ENCODE measurements at places on chromosomes 5 and 9.
A peak's percentile ranks its signal among the peaks of the same experiment; 100 is the strongest.

DNA sequence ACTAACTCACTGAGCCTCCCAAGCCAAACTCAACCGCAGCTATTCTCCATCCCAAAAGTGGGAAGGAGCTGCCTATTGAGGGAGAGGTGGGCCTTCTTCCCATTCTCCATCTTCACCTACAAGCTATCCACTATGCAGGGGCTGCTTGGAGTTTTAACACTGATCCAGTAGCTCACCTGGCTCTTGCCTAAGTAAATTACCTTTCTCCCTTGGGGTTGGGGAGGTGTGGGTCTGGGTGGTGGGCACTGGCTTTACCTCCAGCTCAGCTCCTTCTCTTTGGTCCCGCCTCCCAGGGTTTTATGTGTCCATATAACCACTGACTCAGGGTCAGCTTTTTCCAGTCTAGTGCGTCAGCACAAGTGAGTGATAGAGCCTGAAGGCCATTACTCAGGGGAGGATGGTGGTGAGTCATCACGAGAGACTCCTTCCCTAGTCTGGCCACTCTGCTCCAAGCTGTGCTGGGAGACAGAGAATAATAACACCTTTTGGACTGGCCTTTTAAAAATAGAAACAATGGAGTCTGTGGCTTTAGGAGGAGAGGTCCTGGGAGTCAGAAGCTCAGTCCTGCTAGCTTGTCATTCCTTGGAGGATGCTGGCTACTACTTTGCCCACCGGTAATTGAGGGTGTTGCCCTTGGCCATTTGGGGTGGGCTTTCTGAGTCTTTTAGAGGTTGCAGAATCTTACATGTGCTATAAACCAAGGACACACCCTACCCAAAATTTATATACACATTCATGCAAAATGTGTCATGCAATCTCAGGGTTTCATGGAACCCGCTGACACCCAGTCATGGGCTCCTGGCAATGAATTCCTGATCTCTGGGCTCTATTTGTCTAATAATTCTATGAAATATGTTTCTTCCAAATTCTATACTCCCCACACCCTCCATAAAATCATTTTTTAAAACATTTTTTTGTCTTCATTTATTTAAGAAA, 35.6 kb upstream of the ATP6V1G1 start:
- peak; percentile 98 for DNase-seq

GRCh38 chr5:149130121-149130914, 11.0 kb upstream of the ABLIM3 start:
- no peak for DNase-seq

- DNase-seq, result no peak
These were observed 5.8 kb downstream of the TAS2R1 start for GRCh38 chr5:9624196-9624947.

GRCh38 chr5:139543423-139543991, 17.6 kb upstream of the UBE2D2 start:
- no peak for DNase-seq

DNA sequence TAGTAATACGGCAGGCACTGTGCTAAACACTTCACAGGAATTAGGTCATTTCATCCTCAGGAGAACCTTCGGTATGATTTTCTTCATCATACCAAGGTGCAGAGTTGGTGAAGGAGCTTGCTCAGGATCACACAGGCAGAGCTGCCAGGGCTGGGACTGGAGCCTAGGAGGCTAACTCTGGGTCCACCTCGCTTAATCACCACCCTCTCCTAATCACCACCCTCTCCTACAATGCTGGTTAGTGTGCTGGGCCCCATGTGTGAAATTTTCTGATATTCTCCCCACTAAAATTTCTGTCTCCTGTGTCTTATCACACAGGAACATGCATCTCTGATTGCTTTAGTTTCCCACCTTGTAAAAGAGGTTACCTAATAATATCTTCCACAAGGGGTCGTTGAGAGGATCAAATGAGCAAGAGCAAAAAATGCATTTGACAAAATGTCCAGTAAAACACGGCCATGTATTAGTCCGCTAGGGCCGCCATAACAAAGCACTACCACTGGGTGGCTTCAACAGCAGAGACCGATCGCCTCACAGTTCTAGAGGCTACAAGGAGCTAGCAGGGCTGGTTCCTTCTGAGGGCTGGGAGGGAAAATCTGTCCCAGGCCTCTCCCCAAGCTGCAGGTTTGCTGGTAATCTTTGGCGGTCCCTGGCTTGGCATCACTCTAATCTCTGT, 128.2 kb upstream of the NFIB start:
- DNase-seq, result no peak

DNA sequence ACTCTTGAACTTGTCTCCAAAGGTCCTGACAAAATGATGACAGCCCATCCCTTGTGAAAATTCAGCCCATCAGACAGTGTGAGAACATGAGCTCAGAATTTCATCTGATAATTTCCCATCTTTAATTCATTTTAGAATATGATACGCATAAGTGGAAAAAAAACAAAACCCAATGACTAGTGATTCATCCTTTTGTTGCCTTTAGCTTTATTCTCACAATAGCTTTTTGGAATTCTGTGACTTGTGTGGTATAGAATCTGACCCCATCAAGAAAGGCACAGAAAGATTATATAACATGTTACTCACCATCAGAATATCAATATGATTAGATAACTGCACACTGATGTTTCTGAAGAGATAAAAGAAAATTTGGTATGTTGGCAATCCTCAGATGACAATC, 16.1 kb upstream of the TMED7 start:
- no peak for DNase-seq

DNA sequence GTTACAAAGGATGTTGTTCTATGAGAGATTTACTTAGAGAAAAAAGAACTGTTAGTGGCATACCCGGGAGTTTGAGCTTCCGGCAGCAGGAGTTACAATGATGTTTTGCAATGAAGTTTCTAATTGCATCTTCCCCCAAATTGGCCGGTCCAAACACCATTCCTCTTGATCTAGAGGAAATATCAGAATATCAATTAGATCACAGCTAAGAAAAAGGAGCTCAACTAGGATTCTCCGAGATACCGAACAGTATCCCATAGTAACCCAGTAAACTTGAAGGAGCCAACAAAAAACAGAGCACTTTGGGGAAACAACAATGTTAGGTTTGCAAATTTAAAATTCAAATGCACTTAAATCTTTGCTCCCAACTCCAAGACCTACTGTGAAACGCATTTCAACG, 159.5 kb downstream of the TRPM6 start:
- no peak for DNase-seq

DNA sequence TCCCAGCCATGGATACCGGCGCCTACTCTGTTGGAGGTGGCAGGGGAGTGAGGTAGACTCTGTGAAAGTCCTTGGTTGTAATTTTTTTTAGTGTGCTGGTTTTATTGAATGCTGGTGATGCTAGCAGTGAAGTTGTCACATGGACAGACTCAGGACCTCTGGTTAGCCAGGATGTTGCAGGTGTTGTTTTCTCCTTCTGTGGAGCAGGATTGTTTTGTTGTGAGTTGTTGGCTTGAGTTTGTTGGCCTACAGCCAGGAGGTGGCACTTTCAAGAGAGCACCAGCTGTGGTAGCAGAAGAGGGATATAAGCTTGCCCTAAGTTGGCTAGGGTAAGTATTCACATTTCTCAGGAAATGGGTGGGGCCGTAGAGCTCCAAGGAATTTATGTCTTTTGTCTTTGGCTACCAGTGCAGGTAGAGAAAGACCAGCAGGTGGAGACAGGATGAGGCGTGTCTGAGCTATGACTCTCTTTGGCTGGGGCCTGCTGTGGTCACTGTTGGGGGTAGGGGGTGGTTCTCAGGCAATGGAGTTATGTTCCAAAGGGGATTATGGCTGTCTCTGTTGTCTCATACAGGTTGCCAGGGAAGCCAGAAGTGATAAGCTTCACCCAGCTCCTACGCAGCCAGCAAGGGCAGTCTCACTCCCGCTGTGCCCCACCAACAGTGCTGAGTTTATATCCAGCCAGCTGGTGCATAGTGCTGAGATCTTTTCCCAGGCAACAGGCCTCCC, 248.7 kb downstream of the TAF11L14 start:
- no peak for DNase-seq

- DNase-seq, result no peak
These were observed 389.4 kb downstream of the CTNND2 start for GRCh38 chr5:11514705-11515432.

GRCh38 chr5:68021227-68021626, 194.3 kb upstream of the PIK3R1 start:
- no peak for DNase-seq

DNA sequence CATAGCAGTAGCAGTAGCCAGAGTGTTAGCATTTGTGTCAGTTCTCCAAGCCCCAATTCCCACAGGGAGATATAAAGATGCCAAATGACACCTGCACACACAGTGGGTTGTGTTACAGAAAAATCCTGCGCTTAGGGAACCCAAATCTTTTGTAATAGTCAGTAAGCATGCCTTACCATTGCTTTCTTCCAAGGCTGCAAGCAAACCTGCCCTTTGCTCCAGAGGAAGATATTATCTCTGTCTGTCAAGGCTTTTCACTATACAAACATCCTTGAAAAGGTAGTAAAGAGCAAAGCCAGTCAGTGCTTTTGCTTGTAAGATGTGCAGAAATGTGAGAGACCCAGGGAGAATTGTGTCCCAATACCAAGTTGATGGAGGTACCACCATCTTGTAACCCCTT, 2.9 kb downstream of the ANKDD1B start:
- DNase-seq, result no peak

- no peak for DNase-seq
These were observed 17.1 kb downstream of the BTNL3 start for GRCh38 chr5:181005791-181006190.

- no peak for DNase-seq
These were observed 176.4 kb downstream of the FGF18 start for GRCh38 chr5:171595801-171596231.

Measured in GM04504 (cell line).